NCI-H187 (cell line): ENCODE measurements at places on chromosomes 4 and X.
A peak's percentile ranks its signal among the peaks of the same experiment; 100 is the strongest.

GRCh38 chr4:8893227-8893623, 21.6 kb upstream of the HMX1 start:
- DNase-seq: no peak

DNA sequence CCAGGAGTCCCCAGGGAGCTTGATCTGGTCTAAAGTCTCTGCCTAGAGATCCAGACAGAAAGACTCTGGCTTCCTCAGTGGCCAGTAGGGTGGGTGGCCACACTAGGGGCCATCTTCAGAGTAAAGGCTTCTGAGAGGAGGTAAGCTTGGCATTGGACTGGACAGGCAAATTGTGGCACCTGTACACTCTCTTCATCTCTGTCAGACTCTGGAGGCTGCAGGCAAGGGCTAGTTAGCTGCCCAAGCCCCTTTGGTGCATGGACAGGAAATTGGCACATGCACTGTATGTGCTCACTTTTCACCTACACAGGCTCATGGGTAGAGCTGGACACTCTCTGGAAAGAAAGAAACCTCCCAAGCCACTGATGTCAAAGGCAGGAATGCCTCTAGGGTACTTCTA, 142.8 kb downstream of the PJA1 start:
- DNase-seq: no peak

DNA sequence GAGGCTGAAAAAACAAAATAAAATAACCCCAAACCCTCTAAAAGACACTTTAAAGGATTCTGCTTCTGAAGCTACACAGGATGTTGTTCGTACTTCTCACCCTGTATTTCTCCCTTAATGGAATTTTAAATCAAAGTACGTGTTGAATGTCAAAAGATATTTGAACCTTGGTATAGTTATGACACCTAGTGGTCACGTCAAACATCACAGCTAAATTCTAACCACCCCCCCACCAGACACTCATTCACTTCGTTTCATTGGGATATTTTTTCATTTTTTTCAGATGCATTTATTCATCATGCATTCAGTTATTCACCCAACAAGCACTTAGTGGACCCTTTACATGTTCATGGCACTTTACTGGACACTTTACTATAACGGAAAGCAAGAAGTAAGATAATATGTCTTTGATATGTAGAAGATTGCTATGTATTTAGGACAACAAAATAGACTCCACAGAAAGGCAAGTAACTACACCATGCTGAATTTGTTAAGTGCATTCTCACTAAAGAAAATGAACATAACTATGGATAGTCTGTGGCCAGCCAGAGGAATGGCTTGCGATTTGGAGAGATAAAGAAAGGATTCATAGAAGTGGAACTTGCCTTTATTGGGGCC, 62.5 kb upstream of the GPR174 start:
- no peak for DNase-seq

DNA sequence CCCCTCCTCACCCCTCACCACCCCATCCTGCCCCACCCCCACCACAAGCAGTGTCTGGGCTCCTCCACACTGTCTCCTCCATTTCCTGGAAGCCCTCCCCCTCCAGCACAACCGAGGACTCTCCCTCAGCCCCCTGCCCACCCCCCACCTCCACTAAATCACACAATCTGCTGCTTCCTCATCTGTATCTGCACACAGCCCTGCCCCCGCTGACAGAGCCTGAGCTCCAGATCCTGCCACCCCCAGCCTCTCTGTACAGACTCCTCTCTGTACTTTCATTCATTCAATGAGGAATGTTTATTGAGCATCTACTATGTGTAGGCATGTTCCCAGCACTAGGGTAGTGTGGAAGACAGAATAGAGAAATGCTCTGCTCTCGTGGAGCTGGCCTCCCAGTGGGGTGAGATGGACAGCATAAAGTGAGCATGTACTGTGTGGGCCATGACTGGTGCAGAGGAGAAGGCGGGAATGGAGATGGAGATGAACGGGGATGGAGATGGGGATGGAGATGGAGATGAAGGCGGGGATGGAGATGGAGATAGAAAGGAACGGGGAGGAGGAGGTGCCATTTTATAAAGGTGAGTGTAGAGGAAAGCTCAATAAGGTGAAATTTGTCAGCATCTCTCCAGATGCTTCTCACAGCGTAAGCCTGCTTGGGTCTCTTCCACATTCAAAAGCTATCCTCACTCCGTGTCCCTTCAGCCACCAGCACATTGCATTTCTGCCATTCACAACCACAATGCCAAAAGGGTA, 2.5 kb upstream of the PPP2R2C start:
- no peak for DNase-seq

- DNase-seq: no peak
Measured at GRCh38 chrX:129759576-129760061, 20.1 kb upstream of the SASH3 start.

DNA sequence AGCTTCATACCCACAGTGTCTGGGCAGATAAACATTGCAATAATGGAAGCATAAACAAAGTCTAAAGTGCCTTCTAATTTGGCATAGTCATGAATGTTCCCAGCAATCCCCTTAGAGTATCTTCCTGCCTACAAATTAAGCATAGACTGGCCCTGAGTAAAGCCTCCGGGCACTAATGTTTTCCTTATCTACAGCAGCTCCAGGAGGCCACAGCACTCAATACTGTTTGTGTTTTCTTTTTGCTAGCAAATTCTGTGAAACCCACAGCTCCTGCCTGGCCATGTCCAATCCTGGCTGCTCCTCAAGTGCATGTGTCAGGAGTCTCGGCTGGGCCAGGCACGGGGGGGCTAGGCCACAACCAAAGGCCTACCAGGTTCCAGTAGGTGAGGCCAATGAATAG, 102.7 kb upstream of the TBC1D9 start:
- DNase-seq: no peak

DNA sequence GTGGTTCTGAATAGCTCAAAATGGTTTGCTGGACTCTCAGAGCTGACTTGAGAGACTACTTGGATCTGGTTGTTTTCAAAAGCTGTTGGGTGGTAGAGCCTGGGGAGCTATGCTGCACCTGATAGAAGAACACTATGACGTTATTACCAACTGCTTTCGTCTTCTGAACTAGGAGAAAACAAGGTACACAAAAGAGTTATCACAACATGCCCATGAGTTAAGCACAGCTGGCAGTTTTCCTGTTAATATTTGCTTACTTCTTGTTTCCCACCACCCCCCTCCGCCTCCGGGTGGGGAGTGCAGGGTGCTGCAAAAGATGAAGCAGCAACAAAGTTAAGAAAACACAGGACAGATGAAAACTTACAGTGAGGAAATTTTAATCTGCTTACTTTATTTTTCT, 69.1 kb downstream of the RASL11B start:
- DNase-seq: no peak

GRCh38 chrX:2989565-2989964, 16.8 kb upstream of the ARSH start:
- DNase-seq: no peak

DNA sequence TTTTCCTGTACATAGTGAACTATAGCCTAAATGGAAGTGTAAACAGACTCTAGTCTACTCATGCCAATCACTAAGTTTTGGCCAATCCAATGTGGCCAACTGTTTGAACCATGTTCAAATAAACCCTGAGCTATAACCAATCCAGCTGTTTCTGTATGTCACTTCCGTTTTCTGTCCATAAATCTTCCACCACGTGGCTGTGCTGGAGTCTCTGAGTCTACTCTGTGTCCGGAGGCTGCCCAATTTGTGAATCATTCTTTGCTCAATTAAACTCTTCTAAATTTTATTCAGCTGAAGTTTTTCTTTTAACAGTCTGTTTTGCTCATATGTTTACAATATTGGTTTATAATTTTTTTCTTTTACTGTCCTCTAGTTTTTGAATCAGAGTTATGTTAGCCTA, 112.3 kb upstream of the BANK1 start:
- no peak for DNase-seq

GRCh38 chr4:53672873-53673272, 81.6 kb upstream of the LNX1 start:
- no peak for DNase-seq

- DNase-seq: no peak
Measured at GRCh38 chrX:135652602-135653001, 60.8 kb upstream of the CT45A1 start.

DNA sequence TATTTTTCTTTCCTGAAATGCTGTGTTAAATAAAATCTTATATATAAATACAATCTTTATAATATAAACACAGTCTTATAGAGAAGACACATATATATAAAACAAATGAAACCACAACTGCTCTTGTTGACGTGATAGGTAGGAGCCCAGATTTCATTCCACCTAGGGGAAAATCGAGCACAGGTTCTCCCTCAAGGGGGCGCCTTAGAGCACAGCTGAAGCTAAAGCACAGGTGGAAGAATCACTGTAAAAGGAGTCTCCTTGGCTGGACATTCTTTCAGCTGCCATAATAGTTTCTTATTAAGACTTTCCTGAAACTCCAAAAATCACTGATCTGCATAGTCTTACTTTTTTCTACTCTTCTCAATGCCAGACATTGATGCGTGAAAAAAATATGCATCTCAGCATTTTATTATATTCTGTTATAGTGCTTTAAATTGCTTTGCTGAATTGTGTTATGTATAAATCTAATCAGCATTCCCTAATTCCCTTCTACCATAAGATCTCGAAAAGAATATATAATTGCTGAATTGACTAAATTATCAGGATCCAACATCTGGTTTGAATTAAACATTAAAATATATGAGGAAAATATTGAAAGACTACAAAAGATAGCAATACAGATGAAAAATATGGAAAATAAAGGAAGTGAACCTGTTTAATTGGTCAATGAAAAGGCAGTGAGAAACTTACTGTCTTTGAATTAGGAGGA, 25.5 kb upstream of the RXFP1 start:
- no peak for DNase-seq

GRCh38 chrX:54248309-54248708, 65.3 kb upstream of the FAM120C start:
- no peak for DNase-seq

- no peak for DNase-seq
Measured at GRCh38 chr4:180398564-180398963, 1844.6 kb upstream of the TENM3 start.

GRCh38 chrX:136861877-136862276, 18.6 kb downstream of the RBMX start:
- DNase-seq: no peak

- DNase-seq: no peak
Measured at GRCh38 chr4:165763640-165764039, 109.4 kb upstream of the TLL1 start.

GRCh38 chr4:133759428-133759827, 442.2 kb downstream of the PABPC4L start:
- DNase-seq: no peak

- DNase-seq: no peak
Measured at GRCh38 chr4:29861307-29861706, 858.9 kb upstream of the PCDH7 start.

DNA sequence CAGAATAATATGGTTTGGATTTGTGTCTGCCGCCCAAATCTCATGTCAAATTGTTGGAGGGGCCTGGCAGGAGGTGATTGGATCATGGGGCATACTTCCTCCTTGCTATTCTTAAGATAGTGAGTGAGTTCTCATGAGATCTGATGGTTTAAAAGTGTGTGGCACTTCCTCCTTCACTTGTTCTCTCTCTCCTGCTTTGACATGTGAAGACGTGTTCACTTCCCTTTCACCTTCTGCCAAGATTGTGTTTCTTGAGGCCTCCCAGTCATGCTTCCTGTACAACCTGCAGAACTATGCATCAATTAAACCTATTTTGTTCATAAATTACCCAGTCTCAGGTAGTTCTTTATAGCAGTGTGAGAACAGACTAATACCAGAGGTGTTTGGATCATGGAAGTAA, 325.7 kb upstream of the GIMD1 start:
- no peak for DNase-seq

DNA sequence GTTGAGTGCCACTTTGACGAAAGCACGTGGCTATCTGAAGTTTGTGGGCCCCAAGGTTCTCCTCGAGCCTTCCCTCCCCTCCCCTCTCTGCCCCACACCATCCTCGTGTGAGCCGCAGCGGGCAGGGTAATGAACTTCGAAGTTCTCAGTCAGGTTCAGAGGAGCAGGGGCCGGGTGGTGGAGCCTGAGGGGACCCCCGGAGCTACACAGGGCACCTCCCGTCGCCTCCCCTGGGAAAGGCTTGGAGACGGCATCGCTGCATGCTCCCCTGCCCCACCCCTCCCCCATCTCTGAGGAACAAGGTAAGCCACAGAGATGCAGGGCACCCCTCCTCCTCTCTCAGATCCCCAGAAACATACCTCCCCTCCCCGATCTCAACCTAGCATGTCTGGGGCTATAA, 2.8 kb upstream of the NKX1-1 start:
- no peak for DNase-seq

- DNase-seq: peak; percentile 77
Measured at GRCh38 chr4:89572224-89572858, 264.6 kb downstream of the SNCA start.

- no peak for DNase-seq
Measured at GRCh38 chr4:88101165-88101564, 57.3 kb downstream of the ABCG2 start.

GRCh38 chrX:134752558-134752957, 94.3 kb upstream of the PLAC1 start:
- no peak for DNase-seq

DNA sequence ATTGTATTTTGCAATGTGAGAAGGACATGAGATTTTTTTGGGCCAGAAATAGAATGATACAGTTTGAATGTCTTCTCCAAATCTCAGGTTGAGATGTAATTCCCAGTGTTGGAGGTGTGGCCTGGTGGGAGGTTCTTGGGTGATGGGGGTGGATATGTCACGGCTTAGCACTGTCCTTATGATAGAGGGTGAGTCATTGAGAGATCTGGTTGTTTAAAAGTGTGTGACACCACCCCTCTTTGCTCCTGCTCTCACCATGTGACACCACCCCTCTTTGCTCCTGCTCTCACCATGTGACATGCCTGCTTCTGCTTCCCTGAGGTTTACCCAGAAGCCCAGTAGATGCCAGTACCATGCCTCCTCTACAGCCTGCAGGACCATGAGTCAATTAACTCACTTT, 1226.9 kb downstream of the PCDH7 start:
- DNase-seq: no peak

DNA sequence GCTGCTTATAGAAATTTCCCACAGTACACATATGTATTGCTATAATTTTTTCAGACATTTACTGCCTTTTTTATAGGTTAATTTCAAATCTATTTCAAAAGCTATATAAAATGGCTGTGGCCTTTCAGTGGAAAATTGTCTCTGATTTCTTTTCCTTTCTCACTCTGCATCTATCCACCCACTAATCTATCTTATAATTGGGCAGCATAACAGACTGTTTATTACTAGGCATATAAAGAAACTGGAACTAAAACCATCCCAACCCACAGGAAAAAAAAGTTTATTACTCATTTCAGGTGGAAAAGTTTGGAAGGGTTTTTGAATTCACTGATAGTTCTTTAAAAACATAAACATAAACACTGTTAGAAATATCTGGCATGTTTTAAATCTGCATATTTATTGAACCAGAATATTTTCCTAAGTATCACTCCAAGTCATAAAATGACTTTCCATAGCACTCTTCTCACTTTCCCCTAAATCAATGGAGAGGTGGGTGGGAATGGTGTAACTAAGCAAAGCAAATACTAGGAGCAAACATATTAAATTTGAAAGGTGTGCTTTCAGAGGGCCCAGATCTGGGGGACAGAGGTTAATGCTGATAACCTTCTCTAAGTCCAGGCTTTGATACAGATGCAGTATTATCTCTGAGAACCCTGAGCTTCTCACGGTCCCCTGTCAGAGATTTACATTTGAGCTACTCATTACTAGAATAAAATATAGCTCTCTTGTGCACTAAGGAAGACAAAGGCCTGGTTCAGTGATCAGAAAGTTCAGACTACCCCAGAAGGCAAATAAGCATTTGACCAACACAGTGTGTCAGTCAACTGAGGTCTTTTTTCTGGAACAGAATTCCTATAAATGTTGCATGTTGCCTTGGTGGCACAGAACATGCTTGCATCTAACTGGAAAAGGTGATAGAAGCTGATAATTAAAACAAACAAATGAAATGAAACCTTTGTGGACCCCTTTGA, 328.3 kb downstream of the UNC5C start:
- DNase-seq: no peak
